ENCODE measurements at places on chromosomes 12 and 14.
A peak's percentile ranks its signal among the peaks of the same experiment; 100 is the strongest.

- no peak for DNase-seq
These were observed 242.1 kb upstream of the FOXN3 start for GRCh38 chr14:89658977-89659670.

- DNase-seq = no peak
These were observed 21.8 kb upstream of the SPPL3 start for GRCh38 chr12:120925740-120926563.

GRCh38 chr12:124556896-124557501 lies 10.4 kb downstream of the NCOR2 start:
- DNase-seq = no peak

DNA sequence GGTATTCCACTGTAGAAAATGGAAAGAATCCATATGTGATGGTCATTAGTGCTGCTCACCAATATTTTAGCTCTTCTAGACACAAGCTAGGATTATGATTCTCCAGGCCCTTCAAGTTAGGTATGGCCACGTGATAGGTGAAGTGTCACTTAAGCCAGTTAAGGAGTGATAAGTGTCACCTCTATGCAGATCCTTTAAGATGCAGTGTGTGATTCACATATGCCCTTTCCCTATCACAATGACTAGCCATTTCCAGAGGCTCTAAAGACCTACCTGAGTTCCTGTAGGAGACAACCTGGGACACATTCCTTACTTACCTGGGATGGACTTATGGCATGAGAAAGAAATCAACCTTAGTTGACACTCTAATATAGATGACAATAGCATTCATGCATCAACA lies 343.2 kb downstream of the NELL2 start:
- DNase-seq = no peak

DNA sequence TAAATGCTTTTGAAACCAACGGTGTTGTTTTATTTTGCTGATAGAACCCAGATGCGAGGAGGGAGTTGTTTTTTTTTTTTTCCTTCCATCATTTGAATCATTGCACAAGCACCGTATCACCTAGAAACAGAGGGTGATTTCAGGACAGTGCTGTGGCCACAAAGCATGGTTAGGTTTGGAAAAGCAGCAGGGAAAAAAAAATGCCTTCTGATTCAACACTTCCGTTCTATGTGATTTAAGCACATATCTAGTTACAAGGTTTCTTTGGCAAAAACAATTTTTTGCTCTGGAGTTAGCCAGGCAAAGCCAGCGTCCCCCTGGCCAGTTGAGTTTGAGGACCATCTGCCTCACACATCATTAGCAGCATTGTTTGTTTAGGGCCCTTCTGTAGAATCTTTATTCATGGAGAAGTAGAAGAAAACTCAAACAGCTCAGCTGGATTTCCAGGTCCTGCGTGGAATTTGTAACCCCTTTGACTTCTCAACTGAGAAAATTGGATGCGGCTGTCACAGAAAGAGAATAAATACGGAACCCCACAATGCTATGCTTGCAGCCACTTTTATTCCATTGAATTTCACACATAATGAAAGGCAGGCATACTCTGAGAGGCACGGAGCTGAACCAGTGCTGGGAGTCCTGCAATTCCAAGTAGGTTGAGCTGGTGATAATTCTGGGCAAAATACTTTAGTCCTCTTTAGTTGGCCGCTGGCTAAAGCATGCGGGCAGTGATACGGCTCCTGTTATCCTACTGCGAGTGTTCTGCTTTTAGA lies 17.0 kb upstream of the WNT5B start:
- DNase-seq = peak; percentile 95

DNA sequence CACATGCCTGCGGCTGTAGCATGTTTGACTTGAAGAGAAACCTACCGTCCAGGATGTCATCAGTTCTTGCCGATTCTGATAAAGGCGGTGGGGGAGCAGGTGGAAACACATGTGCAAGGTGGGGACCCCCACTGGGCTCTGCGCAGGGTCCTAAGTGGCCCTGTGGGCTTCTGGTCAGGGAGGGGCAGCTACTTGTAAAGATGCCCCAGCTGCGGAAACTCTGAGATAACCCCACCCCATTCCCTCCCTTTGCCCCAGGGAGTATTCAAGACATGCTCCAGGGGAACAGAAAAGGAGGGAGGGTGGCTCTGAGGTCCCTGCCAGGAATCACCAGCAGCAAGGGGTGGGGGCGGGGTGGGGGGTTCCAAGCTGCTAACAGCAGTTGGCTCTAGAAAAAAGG lies 67.6 kb downstream of the PIWIL1 start:
- no peak for DNase-seq

DNA sequence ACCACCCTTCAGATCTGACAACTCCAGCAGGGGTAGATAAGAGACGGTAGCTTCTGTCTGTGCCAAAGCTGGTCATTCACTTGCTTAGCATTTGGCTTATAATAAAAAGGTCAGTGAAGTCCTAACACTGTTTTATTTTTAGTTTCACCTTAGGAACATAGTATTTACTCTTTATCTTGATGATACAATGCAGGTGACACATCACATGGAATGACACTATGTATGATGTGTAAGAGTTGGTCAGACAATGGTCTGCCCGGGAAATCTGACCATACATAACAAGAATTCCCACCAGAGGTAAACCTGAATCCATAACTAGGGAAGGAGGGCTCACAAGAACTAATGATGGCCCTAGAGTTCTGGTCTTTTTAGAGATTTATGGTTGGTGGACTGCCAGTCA lies 66.6 kb downstream of the IFNG start:
- DNase-seq = no peak

- DNase-seq = no peak
These were observed 16.5 kb downstream of the ETNK1 start for GRCh38 chr12:22641353-22642053.

DNA sequence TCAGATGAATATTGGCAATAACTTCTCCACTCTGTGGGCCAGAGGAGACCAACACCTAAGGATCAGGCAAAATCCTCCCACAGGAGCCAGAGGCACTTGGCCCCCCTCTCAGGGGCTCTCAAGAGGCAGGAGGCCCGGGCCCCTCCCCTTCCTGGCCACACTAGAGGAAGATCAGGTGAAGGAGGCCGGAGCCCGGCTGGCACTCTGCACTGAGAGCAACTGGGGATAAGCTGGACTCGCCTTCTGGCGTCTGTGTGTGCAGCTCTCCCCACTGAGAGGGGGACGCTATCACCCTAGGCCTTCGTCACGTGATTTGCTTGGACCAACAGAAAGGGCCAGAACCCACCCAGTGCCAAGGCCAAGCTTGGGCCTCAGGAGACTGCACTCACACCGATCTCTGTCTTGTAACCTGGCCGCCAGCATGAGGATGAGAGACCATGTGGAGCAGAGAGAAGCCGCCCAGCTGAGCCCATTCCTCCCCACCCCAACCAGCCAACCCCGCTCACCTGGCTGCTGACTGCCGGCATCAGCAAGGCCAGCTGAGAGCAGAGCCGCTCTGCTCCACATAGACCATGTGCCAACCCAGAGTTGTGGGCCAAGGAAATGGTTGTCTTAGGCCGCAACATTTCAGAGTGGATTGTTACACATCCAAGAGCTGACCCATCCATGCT lies 64.0 kb downstream of the NOC4L start:
- DNase-seq = no peak

GRCh38 chr12:118398940-118399339 lies 22.6 kb downstream of the SUDS3 start:
- peak; percentile 17 for DNase-seq

DNA sequence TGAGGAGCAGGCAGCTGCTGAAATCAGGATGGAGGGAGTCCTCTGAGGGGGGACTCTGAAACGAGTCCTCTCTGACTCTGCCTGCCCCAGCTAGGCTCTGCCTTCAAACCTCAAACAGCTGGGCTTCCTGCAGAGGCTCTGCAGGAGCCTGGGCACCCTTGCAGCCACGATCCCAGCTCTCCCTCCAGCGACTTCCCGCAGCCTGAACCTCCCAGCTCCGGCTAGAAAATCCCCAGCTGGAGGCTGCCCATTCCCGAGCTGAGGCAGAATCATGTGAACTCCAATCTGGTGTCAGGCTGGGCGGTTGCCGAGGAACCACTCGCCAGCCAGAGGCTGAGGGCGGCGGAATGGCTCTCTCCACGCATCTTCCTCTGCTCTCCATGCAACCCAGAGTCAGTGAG lies at the start of gene GPR68:
Gene GPR68 (minus strand): TSS at position 204 of the 401 bp plus-strand sequence. CDS start 9,654 bp downstream, outside the sequence.
- DNase-seq = peak; percentile 73

GRCh38 chr14:20331053-20331613 lies 1.9 kb downstream of the CCNB1IP1 start:
- no peak for DNase-seq

- DNase-seq = no peak
These were observed 61.6 kb downstream of the PLEKHG3 start for GRCh38 chr14:64765740-64766302.

DNA sequence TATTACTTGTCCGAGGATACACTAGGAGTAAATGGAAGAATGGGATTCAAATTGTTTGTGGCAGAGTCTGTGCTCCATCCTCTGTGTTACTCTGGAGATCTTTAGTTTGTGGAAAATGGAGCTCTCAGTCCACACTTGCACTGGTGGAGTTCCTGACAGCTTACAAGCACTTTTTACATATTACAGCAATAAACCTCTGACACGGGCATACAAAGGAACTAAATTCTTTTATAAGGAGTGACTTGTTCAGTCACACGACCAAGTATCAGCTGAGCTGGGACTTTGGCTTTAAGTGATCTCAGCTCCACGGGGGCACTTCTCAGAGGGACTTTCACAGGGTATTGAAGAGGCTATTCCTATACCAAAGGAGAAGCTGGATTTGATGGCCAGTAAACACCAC lies 417.5 kb downstream of the LRIG3 start:
- peak; percentile 11 for DNase-seq

DNA sequence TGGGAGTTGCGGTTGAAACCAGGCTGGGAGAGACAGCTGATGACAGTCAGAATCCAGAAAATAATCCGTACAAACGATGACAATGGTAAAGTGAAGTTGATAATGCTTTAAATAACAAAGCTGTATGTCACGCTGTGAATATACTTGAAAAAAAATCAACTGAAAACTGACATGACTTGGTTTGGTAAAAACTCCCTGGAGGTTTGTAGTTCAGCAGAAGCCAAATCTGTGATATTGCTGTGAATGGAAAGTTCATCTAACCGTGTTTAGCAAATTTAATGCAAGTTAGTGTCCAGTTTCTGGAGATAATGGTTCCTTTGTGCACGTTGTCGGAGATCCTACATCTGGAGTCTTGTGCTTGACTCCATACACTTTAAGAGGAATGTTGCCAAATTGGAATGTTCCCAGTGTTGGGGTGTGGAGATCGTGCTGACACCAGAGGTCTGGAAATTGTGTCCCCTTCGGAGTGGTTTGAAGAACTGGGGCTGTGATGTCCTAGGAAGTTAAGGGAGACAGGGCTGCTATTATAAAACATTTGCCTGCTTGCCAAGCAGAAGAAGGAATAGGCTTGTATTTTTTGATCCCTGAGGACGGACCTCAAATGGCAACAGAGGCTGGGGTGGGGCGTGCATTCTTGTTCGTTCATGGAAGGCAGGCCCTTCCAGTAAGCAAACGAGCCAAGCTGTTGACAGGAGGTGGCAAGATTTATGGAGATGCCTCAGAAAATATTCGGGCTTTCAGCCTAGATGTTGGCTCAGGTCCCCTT lies 30.6 kb downstream of the PPFIBP1 start:
- no peak for DNase-seq

DNA sequence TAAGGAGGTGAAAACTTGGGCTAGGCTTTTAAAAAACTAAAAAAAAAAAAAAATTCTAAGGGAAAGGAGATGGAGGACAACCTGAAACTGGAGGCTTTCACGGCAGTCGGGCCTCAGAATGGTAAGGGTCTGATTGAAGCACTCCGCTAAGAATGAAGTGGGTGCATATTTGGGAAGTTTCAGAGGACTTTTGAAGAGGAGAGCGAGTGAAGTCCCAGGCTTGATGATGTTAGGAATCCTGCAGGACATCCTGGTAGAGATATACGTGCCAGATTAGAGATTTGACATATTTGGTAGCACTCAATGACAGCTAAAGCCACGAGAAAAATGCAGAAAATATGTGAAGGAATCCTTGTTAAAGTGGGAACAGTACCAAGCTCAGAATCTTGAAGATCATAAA lies 186.2 kb downstream of the SNAPC1 start:
- no peak for DNase-seq

GRCh38 chr12:13374793-13375192 lies 178.3 kb downstream of the EMP1 start:
- no peak for DNase-seq

- DNase-seq = no peak
These were observed 94.2 kb downstream of the ETV6 start for GRCh38 chr12:11743423-11744409.

DNA sequence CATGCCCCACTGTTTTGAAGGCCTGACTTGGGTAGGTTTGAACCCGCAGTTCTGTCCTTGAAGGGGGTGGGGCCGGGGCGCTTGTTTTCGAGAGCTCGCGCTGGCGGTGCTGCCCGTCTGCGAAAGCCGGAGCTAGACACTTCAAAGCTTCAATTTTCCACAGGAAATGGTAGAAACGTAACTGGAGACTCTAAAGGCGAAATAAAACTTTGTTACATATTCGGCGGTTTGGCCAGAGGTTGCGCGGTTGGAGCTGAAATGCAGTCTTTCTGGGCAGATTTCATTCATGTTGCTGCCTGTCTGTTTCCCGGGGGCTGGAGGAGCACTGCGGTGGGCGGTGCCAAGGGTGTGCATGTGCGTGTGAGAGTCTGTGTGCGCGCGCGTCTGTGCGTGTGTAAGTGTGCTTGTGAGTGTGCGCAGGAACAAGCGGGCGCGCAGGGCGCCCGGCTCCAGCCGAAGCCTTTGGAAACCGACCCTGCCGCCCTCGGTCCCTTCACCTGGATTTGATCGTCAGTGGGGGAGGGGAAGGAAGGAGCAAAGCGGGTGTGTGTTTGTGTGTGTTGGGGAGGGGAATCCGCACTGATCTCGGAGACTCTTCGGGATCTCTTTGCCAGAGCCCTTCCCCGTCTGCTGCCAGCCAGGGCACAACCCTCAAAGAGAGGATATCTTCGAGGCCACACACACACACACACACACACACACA lies 227.7 kb upstream of the CRY1 start:
- DNase-seq = peak; percentile 26

DNA sequence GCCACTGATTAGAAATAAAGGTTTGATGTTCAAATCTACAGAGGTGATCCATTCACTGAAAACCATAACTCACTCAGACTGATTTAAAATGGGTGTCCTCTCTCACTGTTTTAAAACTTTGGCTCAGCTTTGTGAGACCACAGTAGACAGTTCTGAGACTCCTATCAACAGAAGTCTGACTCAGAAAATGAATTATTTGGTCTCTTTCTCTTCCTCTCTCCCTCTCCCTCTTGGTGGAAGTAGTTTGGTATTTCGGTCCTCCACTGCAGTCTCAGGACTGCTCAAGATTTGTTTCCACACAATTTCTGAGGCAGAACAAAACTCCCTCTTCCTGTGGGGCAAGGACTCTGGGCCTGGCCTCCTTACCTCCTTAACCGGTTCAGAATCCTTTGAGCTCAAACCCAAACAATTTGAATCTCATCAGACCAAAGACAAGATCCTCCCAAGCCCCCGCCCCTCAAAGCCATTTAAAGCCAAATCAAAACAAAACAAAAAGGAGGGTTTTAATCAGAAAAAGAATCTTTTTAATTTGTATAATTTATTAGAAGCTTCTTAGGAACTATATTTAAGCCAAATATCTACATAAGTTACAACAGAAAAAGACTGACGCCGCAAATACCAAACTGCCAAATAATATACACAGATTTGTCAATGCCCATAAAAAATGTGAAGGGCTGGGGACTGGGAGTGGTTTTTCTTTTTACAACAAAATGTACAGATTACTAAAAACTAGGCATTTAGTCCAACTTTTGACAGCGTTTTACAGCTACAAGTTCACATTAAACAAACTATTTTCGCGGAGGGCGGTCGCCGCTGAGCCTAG lies 3.9 kb downstream of the NKX2-1 start:
- no peak for DNase-seq

GRCh38 chr14:32298346-32298745 lies 30.8 kb upstream of the AKAP6 start:
- DNase-seq = no peak
